Kidney epithelial cell (primary cell): ENCODE measurements at places on chromosomes 16 and 17. TPM values are rescaled to one million over a fixed set of nuclear protein-coding genes. Genes with fewer than 3 reads are reported as not detected.

DNA sequence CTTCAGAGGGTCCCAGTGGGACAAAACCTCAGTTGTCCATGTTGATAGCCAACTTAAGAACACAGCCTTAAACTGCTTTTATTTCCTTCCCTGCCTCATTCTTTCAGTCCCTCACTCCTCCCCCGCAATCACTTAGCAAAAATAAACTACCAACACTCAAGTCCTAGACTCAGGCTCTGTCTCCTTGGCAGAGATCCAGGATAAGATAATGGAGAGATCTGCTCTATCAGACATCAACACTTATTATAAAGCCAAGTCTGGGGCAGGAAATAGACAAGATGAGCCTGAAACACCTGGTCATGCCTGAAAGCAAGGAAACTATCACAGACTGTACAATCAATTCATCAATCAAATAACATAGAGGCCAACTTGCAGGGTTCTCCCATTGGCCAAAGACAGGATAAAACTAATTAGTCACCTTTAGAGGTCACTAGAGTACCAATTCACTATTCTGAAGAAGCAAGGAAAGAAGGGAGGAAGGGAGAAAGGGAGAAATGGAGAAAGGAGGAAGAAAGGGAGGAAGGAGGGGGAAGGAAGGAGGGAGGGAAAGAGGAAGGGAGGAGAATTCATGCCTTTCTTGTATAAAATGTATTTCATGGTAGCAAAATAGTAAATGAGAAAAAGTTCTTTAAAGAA is 15.7 kb downstream of the HYDIN start:
- no peak for DNase-seq

- no peak for DNase-seq
Observed at GRCh38 chr16:2230376-2230775, 5.9 kb upstream of the DNASE1L2 start.

- no peak for DNase-seq
Observed at GRCh38 chr17:50972577-50972976, 106.4 kb upstream of the TOB1 start.

The ZNF287 gene
- 3.4 and 12.4 TPM in 2 replicates for total RNA-seq

The TAC4 gene
- total RNA-seq: not detected in 2 replicates

GRCh38 chr17:33197342-33197741 is 95.8 kb downstream of the ASIC2 start:
- no peak for DNase-seq

DNA sequence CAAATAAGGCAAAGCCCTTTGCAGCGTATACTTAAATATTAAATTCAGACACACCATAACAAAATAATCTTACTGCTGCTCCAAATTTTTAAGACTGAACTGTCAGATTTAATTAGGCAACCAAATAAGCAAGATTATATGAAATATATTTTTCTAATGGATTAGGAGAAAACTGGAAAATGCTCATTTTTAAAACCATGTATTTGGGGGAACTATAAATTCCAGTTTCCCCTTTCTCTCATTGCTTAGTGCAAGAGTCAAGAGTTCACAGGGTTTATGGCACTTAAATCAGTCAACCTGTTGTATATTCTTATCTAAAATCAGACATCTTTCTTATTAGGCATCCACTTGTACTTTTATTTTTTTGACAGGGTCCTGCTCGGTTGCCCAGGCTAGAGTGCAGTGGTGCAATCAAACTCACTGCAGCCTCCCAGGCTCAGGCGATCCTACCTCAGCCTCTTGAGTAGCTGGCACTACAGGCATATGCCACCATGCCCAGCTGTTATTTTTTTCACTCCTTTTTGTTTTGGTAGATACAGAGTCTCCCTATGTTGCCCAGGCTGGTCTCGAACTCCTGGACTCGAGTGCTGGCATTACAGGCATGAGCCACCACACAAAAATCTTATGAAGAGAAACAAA is 2.1 kb upstream of the KANSL1 start:
- DNase-seq: no peak

DNA sequence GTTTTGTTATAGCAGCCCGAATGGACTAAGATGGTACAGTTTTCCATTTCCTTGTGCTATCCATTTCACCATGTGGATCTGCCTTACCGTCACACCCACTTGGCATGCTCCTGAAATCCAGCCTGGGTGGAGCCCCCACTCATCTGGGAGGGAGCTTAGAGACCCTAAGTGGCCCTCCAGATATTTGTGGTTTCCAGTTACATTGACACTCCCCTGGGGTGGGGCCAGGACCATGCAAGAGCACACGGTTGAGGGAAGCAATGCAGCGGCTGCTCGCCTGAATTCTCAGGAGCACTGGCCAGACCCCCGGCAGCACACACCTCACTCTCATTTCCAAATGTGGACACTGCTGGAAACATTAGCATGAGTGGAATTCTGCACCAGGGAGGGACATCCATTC is 231.1 kb downstream of the UTP18 start:
- no peak for DNase-seq

The HOXB7 gene
- total RNA-seq: 26.3 and 27.2 TPM in 2 replicates

GRCh38 chr16:84278968-84279367 is 15.7 kb upstream of the WFDC1 start:
- no peak for DNase-seq

DNA sequence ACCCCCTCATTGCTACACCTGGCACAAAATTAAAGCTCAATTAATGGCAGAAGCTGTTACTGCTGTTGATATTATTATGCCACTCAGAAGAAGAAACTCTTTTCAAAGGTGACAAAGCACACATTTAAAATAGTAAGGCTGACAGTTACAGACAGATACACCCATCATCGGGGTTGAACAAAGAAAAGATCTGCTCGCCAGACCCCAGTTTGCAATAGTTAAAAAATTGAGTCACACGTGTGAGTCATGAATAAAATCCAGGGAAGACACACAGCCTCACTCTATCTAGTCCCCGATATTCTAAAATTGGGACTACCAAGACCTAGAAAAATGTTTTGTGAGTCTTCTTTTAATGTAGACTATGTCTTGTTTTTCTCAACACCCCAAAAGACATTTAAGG is 330.0 kb upstream of the SOX9 start:
- DNase-seq: no peak

DNA sequence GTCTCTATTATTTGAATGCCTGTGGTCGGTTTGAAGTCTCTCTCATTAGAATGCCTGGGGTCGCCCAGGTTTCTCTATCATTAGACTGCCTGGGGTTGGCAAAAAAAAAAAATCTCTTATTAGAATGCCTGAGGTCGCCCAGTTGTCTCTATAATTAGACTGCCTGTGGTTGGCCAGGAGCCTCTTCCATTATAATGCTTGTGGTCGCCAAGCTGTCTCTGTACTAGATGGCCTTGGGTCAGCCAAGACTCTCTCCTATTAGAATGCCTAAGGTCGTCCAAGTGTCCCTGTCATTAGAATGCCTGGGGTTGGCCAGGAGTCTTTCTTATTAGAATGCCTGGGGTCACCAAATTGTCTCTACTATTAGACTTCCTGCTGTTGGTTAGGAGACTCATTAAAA is 2228.4 kb downstream of the TP53TG3F start:
- no peak for DNase-seq

- no peak for DNase-seq
Observed at GRCh38 chr16:79648826-79649225, 48.3 kb upstream of the MAF start.

DNA sequence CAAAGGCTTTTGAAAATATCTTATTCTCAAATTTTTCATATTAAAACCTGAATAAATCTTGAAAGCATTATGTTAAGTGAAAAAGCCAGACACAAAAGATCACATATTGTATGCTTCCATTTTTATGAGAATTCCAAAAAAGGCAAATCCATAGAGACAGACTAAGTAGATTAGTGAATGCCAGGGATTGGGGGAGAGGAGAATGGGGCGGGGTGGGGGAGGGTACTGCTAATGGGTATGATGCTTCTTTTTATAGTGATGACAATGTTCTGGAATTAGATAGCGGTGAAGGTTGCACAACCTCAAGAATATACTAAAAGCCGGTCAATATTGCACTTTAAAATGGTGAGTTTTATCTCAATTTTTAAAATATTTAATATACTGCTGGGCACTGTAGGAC is 44.0 kb downstream of the XPO6 start:
- no peak for DNase-seq

- DNase-seq: no peak
Observed at GRCh38 chr16:1923299-1924034, 5.3 kb upstream of the HS3ST6 start.

DNA sequence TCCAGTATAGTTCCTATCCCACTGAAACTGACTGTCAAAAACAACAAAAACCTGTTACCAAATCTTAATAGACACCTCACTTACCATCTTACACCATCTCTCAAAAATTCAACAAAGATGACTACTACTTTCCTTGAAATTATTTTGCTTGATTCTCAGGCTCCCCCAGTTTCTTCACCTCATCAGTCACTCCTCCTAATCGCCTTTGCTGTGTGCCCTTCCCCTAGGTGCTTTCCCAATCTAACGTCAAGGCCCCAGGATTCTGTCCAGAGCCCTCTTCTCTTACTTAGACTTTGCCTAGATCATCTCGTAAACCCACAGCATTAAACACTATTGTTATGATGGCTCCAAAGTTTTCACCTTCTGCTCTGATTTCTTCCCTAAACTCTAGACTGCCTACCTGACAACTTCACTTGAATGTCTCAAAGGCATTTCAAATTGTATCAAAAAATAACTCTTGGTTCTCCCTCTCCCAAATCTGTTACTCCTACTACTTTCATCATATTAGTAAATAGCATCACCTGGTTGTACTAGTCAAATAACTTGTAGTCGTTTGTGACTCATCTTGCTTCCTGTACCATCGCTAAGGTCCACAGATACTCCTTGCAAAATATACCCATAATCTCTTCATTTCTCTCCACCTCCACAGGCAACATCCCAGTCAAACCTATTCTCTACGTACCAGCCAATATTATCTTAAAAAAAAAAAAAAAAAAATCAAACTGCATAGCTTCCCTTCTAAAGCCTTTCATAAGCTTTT is 18.0 kb downstream of the C16orf87 start:
- DNase-seq: no peak

GRCh38 chr17:61310590-61310989 is 89.1 kb upstream of the TBX2 start:
- DNase-seq: no peak

- DNase-seq: no peak
Observed at GRCh38 chr17:7313890-7314718, 1.1 kb downstream of the GPS2 start.

- DNase-seq: no peak
Observed at GRCh38 chr16:52405441-52405840, 141.5 kb downstream of the TOX3 start.

DNA sequence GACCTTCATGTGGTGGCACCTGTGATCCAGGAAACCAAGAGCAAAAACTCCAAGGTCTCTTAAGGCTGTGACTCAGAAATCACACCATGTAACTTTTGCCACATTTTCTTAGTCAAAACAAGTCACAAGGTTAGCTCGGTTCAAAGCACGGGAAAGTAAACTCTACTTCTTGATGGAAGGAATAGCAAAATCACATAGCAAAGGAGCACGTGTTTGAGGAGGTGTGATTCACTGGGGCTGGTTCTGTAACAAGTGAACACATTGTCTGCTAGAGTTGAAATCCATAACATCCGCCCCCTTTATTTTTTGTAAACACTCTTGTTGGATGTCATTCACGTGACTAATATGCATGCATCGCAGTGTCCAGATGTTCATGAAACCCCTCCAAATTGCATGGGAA is 415.0 kb upstream of the MAF start:
- DNase-seq: no peak

- DNase-seq: no peak
Observed at GRCh38 chr16:20364051-20364450, 11.5 kb upstream of the UMOD start.

DNA sequence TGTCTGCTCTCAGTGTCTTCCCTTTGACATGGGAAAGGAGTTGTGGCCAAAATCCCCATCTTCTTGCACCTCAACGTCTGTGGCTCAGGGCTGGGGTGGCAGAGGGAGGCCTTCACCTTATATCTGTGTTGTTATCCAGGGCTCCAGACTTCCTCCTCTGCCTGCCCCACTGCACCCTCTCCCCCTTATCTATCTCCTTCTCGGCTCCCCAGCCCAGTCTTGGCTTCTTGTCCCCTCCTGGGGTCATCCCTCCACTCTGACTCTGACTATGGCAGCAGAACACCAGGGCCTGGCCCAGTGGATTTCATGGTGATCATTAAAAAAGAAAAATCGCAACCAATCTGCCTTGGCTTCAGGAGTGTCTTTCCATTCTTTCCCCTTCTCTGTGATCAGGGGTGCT is 918 bp upstream of the MRM1 start:
- DNase-seq: no peak

The TSPAN10 gene
- 0.17 and 0.68 TPM in 2 replicates for total RNA-seq

- no peak for DNase-seq
Observed at GRCh38 chr16:78402833-78403232, 303.4 kb downstream of the WWOX start.

DNA sequence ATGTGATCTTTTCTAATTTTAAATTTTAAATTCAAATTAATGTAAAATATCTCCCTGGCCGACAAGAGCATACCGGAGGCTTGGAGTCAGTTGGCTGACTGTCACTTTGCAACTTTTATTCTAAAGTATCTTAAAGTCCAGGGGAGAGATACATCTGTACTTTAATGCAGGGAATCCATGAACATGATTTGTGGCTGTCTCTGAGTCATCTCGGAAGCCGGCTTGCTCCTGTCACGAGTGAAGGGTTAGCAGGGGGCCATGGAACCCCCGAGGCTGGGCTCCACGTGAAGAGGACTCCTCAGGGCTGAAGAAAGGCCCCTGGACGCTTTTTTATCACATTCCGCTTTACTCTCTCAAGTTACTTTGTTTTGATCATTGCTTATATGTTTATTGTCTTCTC is 13.3 kb downstream of the TVP23A start:
- DNase-seq: no peak

DNA sequence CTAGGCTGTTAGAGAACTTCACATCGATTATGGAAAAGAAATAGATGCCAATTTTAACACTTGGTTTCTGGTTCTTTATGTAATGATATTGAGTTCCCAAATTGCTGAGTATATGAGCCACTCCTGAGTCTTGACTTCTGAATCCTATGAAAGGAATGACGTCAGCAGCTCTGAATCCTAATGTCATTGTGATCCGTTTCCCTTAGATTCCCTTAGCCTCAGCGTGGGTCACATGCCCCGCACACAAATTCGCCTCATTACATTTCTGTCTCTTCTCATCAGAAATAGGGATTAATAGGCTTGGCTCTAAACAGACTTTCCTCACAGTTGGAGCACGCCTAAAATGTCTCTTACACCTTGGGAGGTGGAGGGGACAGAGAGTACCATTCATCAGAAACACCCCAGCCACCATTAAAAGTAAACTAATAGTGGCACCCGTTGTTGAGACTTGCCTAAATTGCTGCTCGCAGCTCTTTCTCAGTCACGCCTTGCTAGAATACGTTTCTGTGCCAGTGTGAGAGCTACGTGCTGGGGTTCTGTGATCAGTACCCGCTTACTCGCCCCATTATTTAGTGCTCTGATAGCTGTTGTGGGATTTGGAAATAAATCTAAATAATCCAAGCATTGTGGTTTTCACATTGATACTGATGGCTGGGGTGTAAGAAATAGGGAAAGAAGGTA is 7.1 kb downstream of the MRM3 start:
- no peak for DNase-seq
